Stimulated activated CD4-positive, alpha-beta T cell treated with anti-CD3 and anti-CD28 coated beads, Interleukin-15, amount 100 ng/mL, for 1 hour (primary cell): ENCODE measurements at places on chromosomes 16 and 17.

GRCh38 chr16:89563639-89564392 lies 3.3 kb downstream of the RPL13 start:
- DNase-seq, result no peak

DNA sequence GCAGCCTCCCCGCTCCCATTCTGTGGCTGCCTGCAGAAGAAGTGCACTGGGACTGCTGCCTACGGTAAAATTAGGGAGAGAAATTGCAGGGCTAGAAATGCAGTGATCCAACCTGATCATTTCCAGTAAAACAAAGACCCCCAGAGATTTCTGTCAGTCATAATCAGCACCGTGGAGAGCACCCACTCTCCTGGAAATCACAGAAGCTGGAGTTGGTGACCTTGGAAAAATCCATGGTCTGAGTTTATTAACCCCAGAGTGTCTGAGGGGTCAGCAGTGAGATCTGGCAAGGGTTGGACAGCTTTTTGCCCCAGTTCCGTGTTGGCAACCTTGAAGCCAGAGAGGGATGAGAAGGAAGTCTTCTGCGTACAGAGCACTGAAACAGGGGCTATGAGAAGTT lies 7.8 kb downstream of the SYCE1L start:
- DNase-seq, result no peak

DNA sequence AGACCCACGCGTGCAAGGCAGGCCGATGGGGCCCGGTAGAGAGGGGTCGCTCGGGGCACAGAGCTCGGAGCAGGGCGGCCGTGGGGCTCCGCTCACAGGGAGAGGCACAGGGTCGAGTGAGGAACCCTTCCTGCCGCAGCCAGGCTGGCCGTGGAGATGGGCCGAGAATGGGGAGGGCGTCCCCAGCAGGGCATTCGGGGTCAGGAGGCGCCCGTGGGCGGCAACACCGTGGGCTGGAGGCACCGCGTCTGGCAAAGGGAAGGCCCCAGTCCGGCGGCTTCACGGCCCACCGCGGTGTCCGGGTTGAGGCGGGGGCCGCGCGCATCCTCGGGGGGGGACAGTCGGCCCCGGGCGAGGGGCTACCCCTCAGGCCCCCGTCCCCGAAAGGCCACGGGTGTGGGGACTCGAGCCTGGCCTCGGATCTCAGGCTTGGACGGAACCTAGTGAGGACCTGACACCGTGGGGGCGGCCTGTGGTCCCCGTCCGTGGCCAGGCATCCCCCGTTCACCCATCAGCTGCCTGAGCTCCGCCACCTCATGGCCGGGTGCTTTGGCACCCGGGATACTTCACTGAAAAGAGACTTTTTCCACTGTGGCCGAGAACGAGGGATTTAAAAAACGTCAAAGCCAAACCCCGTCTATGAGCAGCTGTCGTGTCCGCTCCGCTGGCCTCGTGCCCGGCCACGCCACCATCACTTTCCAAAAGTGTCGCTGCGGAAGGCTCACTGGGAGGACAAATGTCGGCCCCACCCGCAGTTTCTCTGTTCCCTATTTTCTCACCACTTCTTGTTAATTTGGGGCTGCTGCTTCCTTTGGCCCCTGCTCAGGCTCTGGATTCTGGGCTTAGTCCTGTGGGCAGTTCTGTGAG lies 73.6 kb downstream of the METRNL start:
- DNase-seq, result no peak

- no peak for DNase-seq
Measured at GRCh38 chr17:67478401-67479041, 101.4 kb downstream of the PITPNC1 start.

GRCh38 chr17:3885271-3885670 lies 7.6 kb downstream of the CAMKK1 start:
- DNase-seq, result no peak

DNA sequence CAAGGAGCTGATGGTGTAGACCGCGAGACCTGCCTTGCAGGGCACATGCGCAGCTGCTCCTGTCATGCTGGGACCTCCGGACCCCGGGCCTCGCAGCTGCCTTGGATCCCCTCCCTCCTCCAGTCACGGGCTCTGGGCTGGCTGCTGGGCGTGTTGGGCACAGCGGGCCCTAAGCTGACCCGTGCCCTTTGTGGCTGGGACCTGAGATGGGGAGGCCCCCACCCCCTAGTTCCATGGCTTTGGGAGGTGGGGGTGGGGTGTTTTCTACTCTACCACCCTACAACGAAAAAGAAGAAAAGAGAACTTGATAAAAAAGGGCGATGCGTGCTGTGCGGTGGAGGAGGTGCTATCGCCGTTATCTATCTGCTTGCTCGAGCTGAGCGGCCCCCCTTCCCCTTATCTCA lies 14.5 kb downstream of the ZFPM1 start:
- no peak for DNase-seq

DNA sequence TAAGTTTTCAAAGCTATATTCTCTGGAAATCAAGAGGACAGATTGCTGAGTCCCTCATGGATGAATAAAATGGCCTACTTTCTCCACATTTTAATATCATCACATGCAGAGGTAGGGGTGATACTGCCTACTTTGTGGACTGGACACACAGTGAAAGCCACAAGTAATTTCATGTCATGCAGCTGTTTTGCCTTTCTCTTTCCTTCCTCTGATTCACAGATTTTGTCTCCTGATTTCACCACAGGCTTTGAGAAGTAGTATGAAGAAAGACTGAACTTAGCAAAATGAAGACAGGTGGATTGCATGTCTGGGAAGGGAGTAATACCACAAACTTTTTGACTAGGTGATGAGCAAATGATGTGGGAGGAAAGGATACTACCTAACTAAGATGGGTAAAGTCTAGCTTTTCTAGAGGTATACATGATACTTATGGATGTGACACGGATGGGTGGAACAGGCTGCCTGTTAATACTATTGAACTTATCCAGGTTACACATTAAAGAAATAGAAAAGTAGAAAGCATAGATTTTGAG lies 478.4 kb upstream of the GOT2 start:
- no peak for DNase-seq

- no peak for DNase-seq
Measured at GRCh38 chr17:7072406-7072805, 7.6 kb downstream of the CLEC10A start.

DNA sequence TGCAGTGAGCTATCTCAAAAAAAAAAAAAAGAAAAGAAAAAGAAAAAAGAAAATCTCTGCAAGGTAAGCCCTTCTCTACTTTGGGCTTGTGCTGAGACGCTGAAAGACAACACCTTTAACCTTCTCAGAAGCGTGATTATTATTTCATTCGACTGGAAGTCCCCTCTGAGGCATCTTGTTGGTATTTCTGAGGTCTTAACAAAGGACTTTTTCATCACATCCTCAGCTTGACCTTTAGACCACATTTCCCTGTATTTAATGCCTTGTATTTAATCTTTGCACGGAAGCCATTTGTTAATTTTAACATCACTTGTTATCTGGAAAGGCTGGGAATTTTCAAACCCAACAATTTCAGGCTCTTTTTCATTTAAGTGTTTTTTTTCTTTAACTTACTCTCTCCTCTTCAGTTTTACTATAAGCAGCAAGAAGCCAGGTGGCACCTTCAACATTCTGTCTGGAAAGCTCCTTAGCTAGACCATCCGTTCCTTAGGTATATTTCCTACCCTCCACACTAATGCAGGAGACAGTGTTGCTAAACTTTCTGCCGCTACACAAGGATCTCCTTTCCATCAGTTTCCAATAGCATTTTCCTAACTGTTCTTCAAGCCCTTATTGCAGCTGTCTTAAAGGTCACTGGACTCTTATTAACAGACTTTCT lies 10.3 kb downstream of the KCTD13 start:
- DNase-seq, result no peak

DNA sequence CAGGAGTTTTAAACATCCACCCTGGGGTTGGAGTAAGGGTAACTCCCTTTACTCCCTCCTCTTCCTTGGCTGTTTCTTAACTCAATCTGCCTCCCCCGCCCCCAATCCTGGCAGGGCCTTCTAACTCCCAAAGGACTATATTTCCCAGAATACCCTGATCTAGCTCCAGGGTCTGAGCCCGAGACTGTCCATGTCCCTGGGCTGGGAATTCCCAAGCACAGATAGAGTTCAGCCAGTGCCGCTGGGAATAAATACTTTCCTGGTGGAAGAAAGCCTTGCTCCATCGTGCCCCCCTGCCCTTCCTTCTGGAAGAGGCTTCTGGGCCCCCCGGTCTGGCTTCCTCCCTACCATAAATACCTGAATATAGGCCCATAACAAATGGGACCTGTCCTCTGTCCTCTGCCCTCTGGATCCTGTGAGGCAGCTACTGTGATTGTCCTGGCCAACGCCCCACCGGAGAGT lies 10.2 kb downstream of the BAHCC1 start:
- no peak for DNase-seq

- DNase-seq, result no peak
Measured at GRCh38 chr16:7017006-7017662, 315.5 kb upstream of the RBFOX1 start.

DNA sequence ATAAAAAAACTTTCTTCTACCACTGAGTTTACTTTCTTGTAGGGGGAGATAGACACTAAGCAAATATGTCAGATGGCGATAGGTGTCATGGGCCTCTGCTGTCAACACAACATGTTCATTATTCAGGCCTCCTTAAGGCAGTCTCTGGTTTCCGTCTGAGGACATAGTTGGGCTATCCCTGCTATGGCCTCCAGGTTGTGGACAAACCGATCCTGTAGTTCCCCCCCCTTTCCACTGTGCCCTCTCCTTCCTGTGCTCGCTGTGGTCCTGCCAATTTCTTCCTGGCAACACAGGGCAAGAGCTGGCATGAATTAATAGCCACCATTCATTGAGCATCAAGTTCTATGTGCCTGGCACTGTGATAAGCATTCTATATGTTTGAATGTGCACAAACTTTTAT lies 81.0 kb upstream of the HS3ST2 start:
- DNase-seq, result no peak

DNA sequence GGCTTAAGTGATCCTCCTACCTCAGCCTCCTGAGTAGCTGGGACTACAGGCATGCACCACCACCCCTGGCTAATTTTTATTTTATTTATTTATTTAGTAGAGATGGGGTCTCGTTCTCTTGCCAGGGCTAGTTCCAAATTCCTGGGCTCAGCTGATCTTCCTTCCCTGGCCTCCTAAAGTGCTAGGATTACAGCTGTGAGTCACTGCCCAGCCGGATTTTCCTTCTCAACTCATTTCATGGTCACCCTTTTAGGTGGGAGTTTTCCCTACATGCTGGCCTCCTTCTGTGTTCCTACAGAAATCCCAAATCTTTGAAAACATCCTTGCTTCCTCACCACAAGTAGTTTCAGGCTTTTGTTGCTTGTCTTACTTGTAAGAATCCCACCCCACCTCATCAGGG lies 102.1 kb upstream of the SIAH1 start:
- DNase-seq, result no peak

- no peak for DNase-seq
Measured at GRCh38 chr17:16873174-16874035, 98.5 kb downstream of the TNFRSF13B start.

DNA sequence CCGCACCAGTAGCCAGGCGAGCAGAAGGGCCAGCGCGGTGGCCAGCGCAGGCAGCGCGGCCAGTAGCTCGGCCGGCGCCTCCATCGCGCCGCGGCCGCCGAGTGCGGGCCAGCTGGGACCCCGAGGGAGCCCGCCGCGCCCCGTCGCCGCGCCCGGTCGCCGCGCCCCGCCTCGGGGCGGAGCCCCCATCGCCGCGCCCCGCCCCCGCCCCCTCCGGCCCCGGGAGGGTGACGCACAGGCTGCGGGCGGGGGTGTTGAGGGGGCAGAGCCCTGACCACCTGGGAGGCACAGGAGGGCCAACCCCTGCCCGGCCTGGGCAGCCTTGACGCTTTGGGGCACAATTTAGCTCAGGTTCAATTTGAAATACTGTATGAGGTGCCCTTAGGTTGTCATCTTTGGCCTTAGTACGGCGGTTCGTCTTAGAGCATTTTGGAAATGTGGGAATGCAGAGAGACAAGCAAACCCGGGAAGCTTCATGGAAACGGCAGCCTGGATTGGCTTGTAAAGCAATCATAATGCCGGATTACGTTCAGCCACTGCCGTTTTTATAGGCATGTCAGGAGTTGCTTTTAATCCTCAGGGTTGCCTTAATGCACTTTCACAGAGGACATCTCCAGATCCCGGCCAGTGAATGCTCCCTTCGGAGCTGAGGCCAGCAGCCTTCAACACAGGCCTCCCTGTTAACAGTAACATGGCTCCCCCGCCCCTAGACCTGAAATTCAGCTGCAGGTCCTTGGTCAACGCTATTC lies at the start of gene MXRA7:
Gene MXRA7, minus strand, starts transcription at position 103 of the 749 bp plus-strand sequence. Its CDS starts 19 bp downstream, at position 84.
- peak; percentile 45 for DNase-seq

- DNase-seq, result no peak
Measured at GRCh38 chr16:65846210-65846602, 520.3 kb upstream of the CDH5 start.
